ENCODE measurements at places on chromosomes 11 and 22.

- no peak for DNase-seq
Observed at GRCh38 chr11:34730544-34731295, 109.8 kb downstream of the EHF start.

- no peak for DNase-seq
Observed at GRCh38 chr22:50084080-50084477, 1.1 kb downstream of the MLC1 start.

GRCh38 chr11:44963136-44963535 lies 12.5 kb upstream of the TP53I11 start:
- DNase-seq, result no peak

DNA sequence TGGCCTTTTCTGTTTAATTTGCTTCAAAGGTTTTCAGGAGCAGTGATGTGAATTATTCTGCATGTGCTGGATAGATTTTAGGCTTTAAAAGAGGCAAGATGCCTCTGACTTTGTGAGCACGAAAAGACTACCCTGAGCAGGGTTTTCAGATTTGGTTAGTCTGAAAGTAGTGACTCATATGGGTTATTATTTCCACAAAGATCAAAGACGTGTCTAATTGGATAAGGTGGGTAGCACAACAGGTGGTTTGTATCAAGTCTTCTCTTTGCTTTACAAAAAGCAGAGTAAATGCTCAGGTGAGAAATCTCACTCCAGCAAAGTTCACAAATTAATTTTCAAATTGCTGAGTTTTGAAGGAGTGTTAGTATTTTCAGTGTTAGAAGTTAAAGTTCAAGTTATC lies 37.6 kb upstream of the DBX1 start:
- DNase-seq, result no peak

- no peak for DNase-seq
Observed at GRCh38 chr11:124863826-124864165, 1.4 kb upstream of the ROBO3 start.

DNA sequence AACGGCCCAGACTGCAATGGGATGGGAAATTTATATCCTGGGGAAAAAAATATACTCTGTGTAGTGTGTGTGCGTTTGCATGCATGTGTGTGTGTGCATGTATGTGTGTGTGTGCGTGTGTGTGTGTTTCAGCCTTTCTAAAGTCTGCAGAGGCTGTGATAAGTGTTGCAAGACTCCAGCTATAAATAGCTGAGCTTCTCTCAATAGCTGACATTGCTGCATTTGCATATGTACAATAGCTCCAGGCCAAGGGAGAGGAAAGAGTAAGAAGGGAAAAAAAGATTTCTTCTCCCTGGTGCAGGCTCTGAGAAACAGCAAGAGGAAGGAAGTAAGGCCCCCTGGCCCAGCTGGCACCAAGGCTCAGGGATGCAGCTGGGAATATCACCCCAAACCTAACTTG lies 483.0 kb downstream of the MN1 start:
- DNase-seq, result no peak
